Frontal cortex (tissue), 4 donors: ENCODE measurements at places on chromosomes 1 and 21. TPM values are rescaled to one million over a fixed set of nuclear protein-coding genes. Genes with fewer than 3 reads are reported as not detected.
A peak's percentile ranks its signal among the peaks of the same experiment; 100 is the strongest.

DNA sequence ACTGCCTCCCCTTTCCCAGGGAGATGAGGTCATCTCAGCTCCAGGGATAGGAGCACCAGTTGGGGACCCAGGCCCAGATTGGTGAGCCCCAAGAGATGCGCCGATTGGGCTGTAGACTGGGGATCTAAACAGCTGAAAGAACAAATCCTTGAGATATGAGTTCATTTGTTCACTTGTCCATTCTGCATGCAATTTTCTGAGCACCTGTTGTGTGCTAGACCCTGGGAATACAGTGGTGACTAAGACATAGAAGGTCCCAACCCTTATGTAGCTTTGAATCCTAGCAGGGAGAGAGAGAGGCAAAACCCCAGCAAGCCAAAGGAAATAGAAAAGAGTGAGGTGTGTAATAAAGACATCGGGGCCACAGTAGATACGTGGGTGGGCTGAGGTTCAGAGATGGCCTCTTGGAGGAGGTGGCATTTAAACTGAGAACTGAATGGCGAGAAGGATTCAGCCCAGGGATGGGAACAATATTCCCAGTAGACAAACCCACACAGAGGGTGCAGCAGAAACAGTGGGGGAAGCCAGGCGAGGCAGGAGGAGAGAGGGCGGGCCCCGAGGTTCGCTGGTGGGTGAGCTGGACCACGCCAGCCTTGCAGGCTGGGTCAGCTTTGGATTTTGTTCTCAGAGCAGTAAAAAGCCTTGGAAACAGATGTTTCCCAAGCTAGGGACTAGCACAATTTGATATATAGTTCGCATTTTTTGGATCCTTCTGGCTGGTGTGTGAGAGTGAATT, 105.6 kb upstream of the ACTL8 start:
- no peak for DNase-seq

- no peak for DNase-seq
These were observed 23.1 kb upstream of the NPPB start for GRCh38 chr1:11881749-11882441.

DNA sequence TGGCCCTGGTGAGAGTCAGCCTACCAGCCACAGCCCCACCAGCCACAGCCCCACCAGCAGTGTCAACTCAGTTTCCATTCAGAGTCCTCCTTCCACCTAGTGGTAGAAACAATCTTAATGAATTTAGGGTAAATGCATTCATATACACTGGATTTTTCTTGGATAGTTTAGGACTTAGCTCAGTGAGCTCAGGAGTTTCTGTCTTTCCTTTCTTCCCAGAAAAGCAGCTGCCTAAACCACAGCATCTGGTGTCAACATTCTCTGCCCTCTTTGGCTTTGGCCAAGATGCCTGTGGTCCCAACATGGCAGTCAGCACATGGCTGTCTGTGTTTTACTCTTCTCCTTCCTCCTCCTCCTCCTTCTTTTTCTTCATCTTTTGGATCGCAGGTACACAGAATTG, 94.0 kb downstream of the CLIC6 start:
- no peak for DNase-seq

- no peak for DNase-seq
These were observed 45.3 kb downstream of the MRPL39 start for GRCh38 chr21:25561668-25562641.

DNA sequence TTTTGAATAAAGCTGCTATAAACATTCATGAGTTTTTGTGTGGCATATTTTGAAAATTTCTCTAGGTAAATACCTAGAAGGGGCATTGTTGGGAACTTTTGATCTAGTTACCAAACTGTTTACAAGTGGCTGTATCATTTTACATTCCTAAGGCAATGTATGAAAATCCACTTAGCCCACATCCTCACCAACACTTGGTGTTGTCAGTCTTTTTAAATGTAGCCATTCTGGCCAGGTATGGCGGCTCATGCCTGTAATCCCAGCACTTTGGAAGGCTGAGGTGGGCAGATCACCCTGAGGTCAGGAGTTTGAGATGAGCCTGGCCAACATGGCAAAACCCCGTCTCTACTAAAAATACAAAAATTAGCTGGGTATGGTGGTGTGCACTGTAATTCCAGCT, 5.9 kb upstream of the KCNE2 start:
- DNase-seq, result no peak

- DNase-seq, result no peak
These were observed 117.5 kb upstream of the GRIK3 start for GRCh38 chr1:37151789-37152188.

DNA sequence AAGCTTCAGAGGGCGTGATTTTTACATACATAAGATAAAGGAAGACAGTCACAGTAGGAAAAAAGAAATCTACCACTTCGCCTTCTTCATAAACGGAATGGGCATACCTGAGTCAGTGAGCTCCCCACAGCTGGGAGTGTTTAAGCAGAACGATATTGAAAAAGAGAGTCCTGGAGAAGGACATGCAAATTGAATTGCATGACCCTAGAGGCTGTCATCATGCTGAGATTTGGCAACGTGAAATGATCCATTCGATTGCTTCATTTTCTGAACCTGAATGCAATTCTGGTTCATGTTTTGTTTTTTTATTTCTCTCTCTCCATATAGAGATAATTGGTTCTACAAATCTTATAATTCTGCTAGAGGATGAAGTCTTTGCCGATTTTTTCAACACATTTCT, 3.7 kb downstream of the RGSL1 start:
- no peak for DNase-seq

- DNase-seq, result no peak
These were observed 47.9 kb downstream of the SRRM1 start for GRCh38 chr1:24691051-24691450.

DNA sequence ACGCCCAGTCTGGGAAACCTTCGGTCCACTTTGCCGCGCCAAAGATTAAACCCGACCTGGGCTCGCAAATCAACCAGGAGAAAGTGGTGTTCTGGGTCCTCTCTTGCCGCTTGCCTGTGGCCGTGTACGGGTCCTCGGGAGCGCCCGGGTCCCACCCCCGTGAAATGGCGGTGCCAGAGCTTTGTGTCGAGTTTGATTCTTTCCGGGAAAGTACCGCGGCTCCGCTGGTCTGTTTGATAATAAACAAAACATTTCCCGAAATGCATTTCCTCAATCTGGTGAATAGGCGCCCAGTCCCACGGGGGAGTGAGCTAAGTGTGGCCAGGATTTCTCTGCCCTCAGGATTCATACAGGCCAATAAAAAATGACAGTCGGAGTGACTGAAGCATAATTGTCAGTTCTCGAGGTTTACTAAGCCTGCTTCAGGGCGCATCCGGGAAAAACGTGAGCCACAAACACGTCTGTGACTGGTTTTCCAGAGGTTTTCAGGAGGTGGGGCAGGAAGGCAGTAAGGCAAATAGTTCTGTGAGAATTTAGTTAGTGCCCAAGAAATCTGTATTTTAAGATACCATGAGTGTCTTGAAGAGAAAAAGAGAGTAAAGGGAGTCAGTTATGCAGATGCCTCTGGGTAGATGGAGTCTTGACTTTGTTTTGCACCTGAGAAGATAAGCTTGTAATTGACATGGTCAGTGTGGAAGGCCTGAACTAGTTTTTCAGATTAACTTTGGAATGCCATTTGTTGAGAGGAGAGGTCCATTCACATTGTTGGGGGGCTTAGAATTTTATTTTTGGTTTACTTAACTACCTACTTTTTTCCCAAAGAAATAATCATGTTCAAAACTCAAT, 675 bp downstream of the IFNAR1 start:
- DNase-seq, result peak; percentile 28

DNA sequence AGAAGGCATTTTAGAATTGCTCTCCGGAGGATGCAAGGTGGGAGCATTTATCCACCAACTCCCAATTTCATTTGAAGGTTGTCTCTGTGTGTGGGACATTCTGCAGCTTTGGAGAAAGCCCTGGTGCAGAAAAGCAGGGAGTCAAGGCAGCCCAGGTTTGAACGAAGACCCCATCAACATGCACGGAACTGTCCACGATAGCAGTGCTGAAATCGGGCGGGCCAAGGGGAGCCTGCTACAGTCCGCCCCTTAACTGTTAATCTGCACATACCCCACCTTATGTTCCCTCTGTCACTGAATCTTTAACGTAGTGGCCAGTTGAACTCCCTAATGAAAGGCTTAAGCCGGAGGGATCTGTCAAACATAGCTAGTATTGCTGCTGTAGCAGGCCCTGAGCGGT, 68.8 kb upstream of the C1orf174 start:
- no peak for DNase-seq

DNA sequence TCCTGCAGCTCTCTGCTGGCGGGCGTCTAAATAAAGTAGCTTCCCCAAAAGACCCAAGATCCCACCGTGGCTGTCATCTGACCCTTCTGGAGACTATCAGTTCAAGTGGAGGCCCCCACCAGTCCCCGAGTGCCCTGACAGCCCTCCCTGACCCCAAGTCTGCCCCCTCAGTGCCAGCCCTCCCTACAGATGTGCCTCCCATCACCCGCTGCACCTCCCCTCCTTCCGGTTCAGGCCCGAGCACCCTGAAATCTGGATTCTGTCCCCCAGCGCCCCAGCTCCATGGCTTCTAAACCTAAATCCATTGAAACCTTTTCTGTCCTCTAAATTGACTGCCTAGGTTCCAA, 595 bp downstream of the IL10RB start:
- no peak for DNase-seq

DNA sequence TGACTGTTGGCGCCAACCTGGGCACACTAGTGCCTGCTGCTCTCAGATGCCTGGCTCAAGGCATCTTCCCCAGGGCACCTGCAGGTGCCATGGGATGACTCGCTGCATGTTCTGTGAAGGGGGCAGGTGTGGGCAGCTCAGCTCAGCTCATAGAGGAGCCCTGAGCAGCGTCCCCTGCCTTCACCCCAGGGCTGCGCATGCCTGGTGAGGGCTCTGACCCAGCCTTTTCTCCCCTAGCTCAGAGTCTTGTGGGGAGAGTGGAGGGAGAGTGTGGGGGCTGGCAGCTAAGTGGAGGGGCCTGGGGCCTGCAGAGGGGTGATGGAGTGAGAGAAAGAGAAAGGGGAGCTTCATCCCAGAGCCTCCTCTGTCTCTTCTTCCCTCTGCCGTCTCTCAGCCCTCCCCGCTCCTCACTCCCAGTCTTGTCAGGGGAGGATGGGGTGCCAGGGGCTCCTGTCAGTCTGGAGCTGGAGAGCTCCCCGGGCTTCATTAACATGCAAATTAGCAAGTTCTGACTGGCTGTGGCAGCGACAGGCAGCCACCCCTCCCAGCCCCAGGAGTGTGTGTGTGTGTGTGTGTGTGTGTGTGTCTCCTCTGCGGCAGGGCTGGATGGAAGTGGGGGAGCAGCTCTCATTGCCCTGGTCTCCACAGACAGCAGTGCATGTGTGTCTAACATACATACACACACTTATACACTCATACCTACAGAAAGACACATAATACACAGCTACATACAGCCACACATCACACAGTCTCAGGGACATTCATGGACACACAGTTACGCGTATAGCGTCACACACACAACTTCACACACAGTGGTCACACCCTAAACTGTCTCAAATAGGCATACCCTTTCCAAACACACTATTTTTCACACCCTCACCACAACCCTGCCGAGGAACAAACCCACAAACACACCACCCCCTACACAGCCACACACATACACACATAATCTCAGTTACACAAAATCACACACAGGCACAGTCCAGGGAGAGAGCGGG, 34.0 kb downstream of the FOXO6 start:
- no peak for DNase-seq

- DNase-seq, result no peak
These were observed 19.9 kb downstream of the CLDN17 start for GRCh38 chr21:30146558-30147282.

DNA sequence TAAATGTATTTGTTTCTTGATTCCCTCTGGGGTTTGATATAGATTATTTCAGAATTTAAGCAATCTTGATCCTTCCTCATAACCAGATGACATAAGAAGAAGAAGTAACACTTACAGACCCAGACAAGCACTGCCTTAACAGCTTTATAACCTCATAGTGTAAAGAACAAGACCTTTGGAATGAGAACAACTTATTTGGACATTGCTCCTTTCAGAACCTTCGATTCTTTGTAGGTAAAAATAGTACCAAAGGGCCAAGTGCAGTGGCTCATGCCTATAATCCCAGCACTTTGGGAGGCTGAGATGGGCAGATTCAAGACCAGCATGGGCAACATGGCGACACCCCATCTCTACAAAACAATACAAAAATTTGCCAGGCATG, 15.0 kb downstream of the TM2D1 start:
- DNase-seq, result no peak

- no peak for DNase-seq
These were observed 14.0 kb downstream of the KDF1 start for GRCh38 chr1:26946270-26946669.

GRCh38 chr1:7097938-7098592, 312.8 kb downstream of the CAMTA1 start:
- DNase-seq, result no peak

GRCh38 chr21:43811262-43812105, 22.1 kb downstream of the RRP1 start:
- DNase-seq, result no peak

- no peak for DNase-seq
These were observed 230.3 kb downstream of the CENPF start for GRCh38 chr1:214833178-214833756.

- DNase-seq, result no peak
These were observed 19.9 kb downstream of the SOX13 start for GRCh38 chr1:204092632-204093420.

- DNase-seq, result no peak
These were observed 7.2 kb downstream of the C1orf35 start for GRCh38 chr1:228095938-228096337.

- DNase-seq, result no peak
These were observed 30.1 kb upstream of the IL10 start for GRCh38 chr1:206802401-206802800.

GRCh38 chr21:21807598-21807903, 809.3 kb downstream of the NCAM2 start:
- DNase-seq, result no peak

DNA sequence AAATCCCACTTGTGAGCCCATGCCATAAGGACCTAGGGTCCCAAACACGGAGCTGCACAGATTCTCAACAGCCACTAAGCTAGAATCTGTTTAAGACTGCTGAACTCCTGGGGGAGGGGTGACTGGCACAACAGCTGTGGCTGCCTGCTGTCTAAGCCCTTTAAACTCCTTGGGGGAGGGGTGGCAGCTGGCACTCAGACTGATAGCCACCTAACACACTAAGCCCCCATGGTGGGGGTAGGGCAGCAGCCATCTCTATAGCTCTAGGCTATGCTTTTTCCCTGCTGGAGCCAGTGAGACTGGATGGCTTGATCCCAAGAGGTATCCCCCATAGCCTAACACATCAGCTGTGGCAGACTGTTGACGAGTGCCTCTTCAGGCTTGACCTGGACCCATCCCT, 73.3 kb upstream of the FMO3 start:
- DNase-seq, result no peak

Gene RNF2
- 142 TPM for total RNA-seq

Gene TMEM201
- total RNA-seq, result 3.7 TPM

Gene GSTM1
- 4.1 TPM for total RNA-seq

Gene LHX8
- 2.4 TPM for total RNA-seq

Gene BNIPL
- under 0.01 TPM for total RNA-seq

Gene RHD
- 0.41 TPM for total RNA-seq

Gene HSD11B1
- not detected for total RNA-seq

Gene ARPC5
- 123 TPM for total RNA-seq

Gene CIART
- total RNA-seq, result 2.0 TPM

Gene SPATA1
- 1.2 TPM for total RNA-seq

Gene SLC1A7
- not detected for total RNA-seq
